ENCODE measurements at places on chromosomes 1 and 21.

- DNase-seq = no peak
Measured at GRCh38 chr1:14826172-14826636, 227.7 kb downstream of the KAZN start.

- DNase-seq = no peak
Measured at GRCh38 chr1:20884513-20884912, 97.4 kb upstream of the HP1BP3 start.

GRCh38 chr1:28421744-28422143 is 52.2 kb downstream of the PHACTR4 start:
- no peak for DNase-seq

- no peak for DNase-seq
Measured at GRCh38 chr1:231383159-231383860, 38.8 kb downstream of the EGLN1 start.

- no peak for DNase-seq
Measured at GRCh38 chr1:227730630-227731151, 4.4 kb downstream of the JMJD4 start.

DNA sequence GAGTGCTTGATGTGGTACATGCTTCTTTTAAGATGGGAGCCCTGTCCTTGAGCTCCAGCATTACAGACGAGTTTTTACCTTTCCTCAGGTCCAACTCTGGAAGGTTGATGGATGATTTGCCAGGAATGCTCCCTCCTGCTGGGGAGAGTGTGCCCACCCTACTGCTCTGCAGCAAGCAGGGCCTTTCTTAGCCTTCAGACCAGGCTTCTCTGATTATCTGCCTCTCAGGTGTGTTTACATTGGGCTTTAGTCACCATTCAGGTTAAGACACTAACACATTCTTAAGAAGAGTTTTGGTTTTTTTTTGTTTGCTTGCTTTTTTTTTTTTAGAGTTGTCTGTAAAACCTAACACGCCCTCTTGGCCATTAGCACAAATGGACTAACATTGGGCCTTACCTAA is 301.8 kb downstream of the KCNT2 start:
- DNase-seq = no peak

- no peak for DNase-seq
Measured at GRCh38 chr1:46410156-46411009, 16.3 kb downstream of the FAAH start.

DNA sequence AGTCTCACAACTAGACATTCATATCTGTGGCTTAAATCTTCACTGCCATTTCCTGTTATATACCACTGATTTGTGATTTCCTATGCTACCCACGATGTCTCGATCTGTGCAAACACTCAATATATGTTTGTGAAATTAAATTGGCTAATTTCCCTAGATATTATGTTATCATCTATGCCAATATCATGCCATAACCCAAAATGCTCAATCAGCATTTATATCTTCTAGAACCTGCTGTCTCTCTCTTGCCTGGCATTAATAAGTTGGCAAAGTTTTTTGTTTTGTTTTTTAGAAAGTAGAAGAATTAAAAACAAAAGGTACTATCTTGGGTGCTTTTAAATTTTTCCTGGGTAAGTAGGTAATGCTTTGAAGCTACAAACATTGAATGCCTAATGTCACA is 358.5 kb upstream of the DAB1 start:
- DNase-seq = no peak

DNA sequence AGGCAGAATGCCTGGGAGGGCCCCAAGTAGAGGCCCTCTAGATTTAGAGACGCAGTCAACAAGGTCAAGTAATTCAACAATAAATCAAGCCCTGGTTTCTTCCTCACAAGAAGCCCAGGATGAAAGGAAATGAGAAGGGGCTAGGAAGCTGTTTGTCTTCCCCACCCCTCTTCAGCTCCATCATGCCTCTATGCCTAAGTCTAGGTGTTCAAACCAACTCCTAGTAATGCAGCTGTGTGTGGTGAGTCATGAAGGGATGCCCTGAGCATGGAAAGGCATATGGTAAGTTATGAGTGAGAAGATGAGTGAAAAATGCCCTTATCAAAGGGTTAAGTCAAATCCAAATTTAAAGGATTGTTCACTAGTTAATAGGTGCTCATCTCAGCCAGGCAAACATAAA is 339.5 kb downstream of the KCNH1 start:
- no peak for DNase-seq

DNA sequence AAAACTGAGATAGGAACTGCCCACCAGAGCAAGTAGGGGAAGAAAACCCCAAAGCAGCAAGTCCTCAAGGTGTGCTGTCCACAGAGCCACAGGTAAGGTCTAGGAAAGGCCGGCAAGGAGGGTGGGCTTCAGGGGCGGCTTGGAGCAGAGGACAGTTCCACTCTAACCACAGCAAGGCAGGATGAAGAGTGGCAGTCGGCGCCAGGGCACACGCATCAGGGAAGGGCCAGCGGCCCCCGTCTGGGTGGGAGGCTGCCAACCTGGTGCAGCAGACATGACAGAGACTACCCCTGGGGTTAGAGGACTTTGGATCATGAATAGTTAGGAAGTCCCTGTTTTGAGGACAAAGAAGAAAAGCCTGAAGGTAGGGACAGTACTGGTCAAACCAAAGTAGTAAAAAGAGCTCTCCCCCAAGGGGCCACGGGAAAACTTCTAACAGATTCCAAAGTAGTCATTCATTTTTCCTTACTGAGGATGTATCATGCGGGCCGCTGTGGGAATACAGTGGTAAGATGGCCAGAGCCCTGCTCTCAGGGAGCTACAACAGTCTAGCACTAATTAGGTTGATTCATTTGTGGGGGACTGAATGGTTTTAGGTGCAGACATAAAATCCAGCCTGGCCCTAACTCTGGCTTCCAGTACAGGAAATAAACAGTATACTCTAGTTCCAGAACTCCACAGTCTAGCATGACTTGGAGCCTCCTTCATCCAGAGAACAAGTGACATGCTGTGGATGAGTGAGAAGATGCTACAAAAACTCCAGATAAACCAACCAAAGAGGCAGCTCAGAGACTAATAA is 3.5 kb upstream of the RAP1GAP start:
- no peak for DNase-seq

GRCh38 chr1:221302810-221303209 is 423.6 kb downstream of the HLX start:
- no peak for DNase-seq

- DNase-seq = no peak
Measured at GRCh38 chr1:247118946-247119446, 14.8 kb upstream of the ZNF669 start.

- DNase-seq = no peak
Measured at GRCh38 chr1:16351456-16351993, 755 bp downstream of the FBXO42 start.

GRCh38 chr21:45033791-45034555 is 40.4 kb upstream of the ADARB1 start:
- DNase-seq = no peak

GRCh38 chr1:117812869-117813511 is 116.4 kb downstream of the GDAP2 start:
- DNase-seq = no peak

DNA sequence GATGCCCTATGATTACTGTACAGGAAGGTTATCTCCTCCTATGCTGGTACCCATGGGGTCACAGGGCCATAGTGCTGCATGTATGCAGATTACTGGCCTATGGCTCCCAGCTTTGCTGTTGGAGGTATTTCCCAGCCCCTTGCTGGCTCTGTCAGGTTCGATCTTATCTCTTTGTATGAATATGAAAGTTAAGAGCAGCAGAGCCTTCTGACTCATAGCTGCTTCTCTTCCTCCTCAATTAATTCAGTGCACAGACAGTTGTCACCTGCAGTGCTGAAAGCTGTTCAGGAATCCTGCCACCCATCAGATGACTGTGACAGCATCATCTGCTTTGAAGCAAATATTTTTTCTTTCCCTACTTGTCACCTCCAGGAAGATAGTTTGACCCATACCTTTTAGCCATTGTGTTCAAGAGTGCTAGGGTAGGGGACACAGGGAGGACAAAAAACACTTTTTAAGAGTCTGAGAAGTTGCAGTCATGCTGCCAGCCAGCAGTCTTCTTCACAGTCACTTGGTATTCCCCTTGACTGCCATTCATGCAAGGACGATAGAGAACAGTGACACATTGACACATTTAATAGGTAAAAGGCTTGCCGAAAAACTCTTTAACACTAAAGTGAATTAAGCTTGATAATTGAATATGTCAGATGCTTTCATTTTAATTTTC is 73.1 kb downstream of the KIF1B start:
- no peak for DNase-seq

DNA sequence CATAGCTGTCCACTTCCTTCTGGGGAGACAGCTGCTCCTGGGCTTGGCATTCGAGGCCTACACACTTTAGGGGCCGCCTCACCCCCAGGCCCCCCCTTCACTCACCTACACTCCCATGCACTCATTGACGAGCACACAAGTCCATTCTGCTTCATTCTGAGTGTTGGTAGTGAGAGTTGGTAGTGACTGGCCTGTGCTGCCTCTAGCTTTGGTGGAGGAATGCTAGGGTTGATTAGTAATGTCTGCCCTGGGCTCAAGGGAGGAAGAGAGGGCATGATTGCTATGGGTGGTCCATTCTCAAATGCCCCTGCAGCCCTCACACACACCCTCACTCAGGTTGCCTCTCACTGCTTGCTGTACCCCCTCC is 30.4 kb downstream of the TRIM11 start:
- no peak for DNase-seq

- DNase-seq = no peak
Measured at GRCh38 chr1:25562928-25563283, 19.5 kb downstream of the LDLRAP1 start.

DNA sequence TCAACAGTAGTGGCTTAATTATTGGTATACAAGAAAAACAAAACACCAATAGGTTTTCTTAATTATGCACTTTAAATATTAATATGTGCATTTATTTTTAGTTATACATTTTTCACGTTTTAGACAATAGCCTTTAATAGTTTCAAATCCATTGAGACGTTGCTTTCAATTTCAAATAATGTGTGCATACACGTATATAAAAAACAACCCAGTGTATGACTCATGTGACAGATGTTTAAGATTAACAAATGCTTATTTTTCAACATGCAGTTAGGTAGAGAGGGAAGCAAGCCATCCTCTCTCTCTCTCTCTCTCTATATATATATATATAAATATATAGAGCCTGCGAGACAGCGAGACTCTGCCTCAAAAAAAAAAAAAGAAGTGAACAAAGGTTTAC is 24.3 kb downstream of the EYA3 start:
- DNase-seq = no peak

DNA sequence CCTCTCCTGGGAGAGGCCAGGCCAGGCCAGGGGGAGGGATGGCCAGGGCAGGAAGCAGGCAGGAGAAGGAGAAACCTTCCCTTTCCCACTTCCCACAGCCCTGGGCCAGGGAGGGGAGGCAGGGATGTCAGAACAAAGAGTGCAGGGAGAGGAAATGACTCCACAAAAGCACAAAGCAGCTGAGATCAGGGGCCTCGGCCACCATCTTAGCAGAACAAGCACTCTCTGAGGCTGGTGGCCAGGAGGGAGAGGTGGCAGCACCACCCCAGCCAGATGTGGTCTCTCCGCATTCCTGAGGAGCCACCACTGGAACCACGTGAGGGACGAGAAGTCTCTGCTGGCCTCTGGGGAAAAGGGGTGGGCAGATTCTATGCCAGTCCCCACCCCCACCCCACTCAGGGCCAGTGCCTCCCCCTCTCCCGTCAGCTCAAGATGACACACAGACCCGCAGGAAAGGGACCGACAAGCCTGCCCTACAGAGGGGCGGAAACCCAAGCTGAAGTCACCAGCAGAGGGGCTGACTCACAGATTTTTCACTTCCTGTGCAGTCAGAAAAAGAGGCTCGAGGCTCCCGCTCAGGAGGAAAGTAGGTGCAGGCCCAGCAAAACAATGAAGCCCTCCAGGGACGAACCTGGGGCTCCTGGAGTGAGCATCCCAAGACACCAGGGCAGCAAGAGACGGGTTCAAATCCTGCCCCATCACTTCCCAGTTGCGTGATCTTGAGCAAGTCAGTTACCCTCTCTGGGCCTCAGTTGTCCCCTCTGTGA is 24.1 kb upstream of the ALDH4A1 start:
- DNase-seq = peak; percentile 74

GRCh38 chr1:11645670-11646265 is 8.5 kb downstream of the FBXO2 start:
- DNase-seq = peak; percentile 47

DNA sequence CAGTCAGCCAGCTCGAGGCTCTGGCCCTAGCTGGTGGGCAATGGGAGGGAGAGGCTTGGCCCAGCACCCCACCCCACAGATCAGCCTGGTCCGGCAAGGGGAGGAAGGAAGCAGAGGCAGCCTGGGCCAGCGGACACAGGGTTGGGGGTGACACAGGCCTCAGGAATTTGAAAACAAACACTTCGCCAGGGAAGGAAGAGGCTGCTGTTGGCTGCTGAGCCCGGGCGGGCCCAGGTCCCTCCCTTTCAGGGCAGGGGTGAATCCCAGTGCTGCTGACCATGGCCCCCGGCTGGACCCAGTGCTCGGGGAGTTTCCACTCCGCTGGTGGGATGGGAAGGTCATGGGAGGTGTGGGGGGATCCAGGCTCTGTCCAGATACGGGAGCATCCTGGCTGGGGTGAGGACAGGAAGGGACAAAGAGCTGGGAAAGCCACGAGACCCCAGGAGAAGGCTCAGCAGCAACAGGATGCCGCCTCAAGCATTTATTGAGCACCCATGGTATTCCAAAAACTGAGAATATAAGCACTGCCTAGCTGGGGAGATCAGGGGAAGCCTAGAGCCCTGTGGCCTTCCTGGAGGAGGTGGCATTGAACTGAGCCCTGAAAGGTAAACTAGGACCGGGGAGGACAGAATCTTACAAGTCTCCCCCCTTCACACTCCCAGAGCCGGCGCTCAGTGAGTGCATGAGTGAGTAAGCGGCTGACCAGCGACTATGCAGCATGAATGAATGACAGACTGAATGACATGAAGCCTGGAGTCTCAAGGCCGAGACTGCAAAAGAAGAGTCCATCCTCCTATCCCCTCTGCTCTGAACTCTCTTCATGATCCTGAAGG is 26.2 kb upstream of the EPHA2 start:
- no peak for DNase-seq

GRCh38 chr1:21782349-21782867 is 541 bp downstream of the USP48 start:
- DNase-seq = peak; percentile 25

- DNase-seq = no peak
Measured at GRCh38 chr1:173473599-173474011, 3.5 kb upstream of the PRDX6 start.

GRCh38 chr1:235067396-235068157 is 61.1 kb downstream of the TOMM20 start:
- DNase-seq = no peak

DNA sequence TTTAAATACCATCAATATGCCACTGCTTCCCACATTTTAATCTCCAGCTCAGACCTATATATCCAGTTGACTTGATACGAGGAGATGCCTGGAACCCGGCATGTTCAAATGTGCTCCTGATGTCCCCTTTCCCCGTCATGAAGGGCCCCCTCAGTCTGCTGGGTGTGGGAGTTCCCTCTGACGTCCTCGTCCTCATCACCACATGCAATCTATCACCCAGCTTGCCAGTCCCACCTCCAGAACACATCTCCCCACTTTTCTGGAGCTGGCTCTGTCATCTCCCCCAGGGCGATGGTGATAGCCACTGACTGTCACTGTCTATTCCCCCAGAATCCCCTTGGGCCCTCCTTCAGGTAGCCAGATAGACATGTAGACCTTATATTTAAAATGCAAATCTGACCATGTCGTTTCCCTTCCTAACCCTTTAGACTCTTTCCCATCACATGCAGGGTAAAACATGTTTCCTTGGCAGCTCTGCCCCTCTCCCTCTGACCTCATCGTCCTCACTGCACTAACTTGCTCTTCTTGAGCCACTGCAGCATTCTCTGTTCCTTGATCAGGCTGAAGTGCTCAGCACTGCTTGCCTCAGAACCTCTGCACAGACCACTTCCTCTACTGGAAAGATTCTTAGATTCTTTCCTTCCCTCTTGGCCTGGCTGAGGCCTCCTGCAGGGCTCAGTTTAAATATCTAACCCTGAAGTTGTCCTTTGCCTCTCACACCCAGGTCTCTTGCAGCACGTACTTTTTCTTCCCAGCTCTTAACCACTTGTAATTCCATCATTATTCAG is 7.4 kb downstream of the AZIN2 start:
- no peak for DNase-seq

Measured in stimulated activated CD8-positive, alpha-beta memory T cell treated with anti-CD3 and anti-CD28 coated beads, Interleukin-12 subunit alpha, Interleukin-12 subunit beta, amount 100 ng/mL, for 4 hours (primary cell).